ENCODE measurements at places on chromosomes 4 and X.

GRCh38 chr4:41213625-41214135 is 662 bp downstream of the APBB2 start:
- DNase-seq, result no peak

DNA sequence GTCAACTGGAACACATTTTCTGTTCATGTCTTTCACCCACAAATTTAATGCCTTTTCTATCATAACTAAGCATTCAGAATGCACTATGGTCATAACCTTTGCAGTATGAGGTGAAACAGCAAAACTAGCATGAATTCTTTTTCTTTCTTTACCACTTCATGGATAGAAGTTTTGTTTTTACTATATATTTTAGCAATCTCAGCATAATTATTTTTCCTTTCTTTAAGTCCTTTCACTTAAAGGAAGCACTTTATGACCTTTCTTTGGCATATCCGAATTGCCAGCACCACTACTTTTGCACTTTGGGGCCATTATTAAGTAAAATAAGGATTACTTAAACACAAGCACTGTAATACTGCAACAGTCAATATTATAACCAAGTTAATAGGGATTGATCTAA is 115.1 kb upstream of the DKK2 start:
- no peak for DNase-seq

- DNase-seq, result no peak
Measured at GRCh38 chr4:175271010-175271630, 353.0 kb downstream of the ADAM29 start.

- no peak for DNase-seq
Measured at GRCh38 chrX:120000490-120001246, 57.1 kb upstream of the NKAP start.

DNA sequence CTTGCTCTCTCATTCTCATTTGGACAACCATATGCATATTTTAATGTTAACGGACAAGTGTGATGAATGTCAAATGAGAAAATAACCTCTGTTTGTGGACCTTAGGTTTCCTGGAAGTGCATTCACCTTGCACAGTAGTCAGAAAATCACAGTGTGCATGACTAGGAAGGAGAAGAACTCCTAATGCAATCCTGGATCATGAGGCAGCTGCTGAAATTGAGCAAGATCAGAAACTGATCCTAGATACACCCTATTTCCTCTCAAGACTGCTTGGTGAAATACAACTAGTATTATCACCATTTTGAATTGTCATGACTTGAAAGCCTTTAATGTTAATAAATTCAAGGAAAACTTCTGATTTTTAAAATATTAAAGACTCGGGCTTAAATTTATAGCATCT is 1148.9 kb downstream of the STIM2 start:
- no peak for DNase-seq

- no peak for DNase-seq
Measured at GRCh38 chr4:186027405-186027804, 41.6 kb upstream of the TLR3 start.

DNA sequence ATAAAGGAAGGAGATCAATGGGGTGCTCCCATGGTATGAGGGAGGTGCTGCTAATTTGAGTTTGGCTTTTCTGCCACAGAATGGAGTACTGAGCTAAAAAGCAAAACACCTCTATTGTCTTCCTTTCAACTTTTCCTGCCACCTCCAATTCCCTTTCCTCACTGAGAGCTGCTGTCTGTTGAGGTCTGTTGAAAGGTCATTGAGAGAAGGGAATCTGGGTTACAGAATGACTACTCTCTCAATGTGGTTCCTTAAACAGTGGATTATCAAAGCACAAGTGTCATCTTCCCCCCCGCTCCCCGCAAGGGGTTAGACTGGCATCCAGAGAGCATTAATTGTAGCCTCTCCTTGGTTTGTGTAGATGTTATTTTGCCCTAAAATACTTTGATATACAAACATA is 10.7 kb downstream of the USP9X start:
- no peak for DNase-seq

DNA sequence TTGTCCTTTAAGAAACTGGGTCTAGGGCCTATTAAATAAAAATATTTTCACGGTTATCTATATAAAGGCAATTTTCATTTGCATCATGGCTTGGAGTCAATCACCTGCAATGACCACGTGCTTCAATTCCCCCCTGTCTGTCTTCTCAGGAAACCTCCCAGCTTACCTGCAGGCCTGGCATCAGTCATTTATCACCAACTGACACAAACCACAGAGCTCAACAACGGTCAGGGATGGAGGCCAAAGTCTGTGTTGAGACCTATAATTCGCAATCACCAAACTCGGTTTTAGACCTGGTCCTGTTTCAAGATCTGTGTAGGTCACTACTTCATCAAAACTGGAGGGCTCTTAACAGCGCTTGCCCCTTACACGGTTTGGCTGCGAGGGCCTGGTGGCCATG is 1.9 kb downstream of the SLC9A7 start:
- DNase-seq, result no peak

DNA sequence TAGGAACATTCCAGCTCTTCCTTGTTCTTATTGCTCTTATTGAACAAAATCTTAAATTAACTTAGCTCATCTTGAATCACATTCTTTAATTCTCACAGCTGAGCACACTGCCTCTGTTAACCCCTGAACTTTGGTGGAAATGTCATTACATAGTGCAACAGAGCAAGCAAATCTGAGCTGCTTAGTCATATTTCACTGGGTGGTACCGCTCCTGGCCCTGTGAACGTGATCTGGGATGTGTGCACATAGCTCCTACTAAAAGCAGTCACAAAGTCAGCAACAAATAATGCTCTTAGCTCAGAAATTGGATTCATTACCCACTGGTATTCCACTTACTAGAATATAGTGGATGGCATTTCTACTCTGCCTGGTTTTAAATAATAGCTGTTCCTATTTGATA is 27.9 kb downstream of the ARHGEF6 start:
- DNase-seq, result no peak

- no peak for DNase-seq
Measured at GRCh38 chrX:56812515-56813105, 83.6 kb downstream of the NBDY start.

DNA sequence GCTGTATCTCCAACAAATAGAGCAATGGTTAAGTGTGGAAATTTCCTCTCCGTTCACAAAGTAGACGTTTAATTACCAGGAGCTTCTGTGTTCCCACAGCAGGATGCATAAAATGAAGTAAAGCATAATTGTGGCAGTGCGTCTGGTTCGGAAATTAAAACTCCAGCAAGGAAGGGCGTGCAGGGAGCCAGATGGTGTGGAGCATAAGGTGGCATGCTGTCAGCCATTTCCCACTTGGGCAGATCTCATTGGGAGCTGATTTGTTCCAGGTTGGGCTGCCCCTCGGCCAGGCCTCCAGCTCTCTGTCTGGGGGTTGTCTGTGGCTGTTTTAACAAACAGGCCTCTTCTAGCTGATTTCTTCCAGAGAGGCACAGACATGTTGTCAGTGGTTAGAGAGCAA is 182.1 kb upstream of the CLNK start:
- DNase-seq, result peak; percentile 13

DNA sequence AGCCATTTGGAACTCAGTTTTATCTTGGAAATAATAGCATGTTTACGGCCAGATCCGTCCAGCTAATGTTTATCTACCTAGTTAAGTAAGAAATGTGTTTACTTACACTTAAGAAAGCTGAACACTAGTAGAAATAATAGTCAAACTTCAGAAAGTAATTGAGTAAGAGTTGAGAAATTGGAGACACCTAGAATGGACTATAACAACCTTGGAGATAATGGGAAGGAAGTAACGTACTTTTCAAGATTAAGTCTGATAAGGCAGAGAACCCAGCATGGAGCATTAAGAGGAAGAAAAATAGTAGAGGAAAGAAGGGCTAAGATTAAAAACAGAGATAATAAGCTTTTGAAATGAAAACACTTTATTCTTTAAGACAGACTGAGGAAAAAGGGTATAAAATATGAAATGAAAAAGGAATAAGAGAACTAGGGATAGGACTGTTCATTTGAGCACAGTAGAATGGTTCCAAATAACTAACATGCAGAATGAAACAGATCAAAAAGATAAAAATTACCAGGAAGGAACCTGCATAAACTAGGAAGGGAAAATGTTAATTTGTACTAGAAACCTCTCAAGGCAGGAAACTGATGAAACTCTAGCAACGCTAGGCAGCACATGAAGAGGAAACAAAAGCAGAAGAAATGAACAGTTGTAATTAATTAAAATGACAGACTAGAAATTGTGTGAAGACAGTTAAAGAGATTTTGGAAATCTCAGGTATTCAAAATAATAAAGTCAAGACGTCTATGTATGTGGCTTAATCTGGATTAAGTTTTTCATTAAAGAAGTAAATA is 71.7 kb downstream of the FBXW7 start:
- DNase-seq, result no peak

DNA sequence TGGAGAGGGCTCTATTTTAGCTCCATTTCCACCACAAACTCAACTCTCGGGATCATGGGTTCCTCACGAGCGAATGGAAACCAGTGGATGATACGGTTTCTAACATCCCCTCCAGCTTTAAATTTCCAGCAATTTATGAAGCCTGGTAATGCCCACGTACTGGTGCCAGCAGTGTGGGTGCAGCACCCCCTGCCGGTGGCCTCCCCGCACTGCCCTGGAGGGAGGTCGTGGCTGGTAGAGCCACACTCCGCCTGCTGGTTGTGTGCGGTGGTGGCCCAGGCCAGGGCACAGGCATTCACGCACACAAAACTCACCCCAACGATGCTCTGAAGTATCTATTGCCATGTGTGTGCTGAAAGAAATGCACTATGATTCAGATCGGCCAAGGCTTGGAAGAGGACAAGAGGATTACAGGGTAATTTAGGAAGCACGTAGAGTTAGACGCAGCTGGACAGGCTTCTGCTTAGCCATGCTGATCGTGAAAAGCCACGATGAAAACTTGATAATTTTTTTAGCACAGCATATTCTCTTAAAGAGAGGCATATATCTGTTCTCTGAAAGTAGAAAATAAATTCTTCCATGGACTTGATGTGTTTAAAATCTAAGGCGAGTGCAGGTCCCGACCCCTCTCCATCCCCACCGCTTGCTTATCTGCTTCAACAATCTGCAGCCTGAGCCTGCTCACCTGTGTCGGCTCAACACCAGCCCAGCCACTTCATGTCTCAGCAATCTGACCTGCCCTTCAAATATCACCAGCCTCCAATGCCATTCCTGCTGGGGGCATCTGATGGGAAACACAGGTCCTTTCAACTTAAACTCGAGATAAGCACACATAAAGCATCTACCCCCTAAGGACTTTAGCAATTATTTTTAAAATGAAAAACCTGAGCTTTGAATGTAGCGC is 59.1 kb downstream of the SCD5 start:
- DNase-seq, result no peak

DNA sequence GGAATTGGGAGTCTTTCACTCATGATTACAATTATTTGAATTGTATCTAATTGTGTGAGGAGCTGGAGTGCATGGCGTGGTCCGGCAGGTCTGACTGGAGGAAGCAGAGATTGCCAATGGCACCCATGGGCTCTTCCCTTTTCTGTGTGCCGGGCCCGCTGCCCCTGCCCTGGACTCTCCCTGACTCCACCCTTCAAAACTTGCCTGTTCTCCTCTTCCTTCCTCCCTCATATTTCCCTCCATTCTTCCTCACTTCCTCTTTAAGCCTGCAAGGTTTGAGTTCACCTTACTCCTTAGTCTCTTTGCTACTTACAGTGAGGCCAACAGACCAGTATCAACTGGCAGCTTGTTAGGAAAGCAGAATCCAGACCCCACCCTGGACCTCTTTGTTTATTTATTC is 6.5 kb upstream of the STBD1 start:
- no peak for DNase-seq

GRCh38 chr4:6929812-6930464 is 20.3 kb downstream of the TBC1D14 start:
- DNase-seq, result peak; percentile 68

- DNase-seq, result no peak
Measured at GRCh38 chrX:26649534-26649933, 433.6 kb downstream of the MAGEB5 start.

DNA sequence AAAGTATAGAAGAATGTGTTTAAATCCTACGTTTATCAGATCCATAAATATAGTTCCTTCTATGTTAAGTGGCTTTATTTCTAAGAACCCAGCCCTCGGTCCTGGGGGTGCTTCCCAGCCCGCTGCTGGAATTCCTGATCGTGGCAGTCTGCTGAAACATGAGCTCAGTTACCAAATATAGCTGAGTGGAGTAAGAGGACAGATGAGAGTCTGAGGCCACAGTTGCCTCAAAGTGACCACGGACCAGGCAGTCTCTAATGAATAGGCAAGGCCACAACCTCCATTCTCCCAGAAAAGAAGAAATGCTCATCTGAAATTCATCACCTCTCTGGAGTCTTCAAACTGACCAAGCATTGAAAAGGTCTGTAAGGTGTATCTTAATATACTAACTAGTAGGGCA is at the start of gene PALLD:
TSS of gene PALLD (plus strand) at position 219 of the 400 bp plus-strand sequence.
- no peak for DNase-seq
